ENCODE measurements at places on chromosomes 4 and X.

- no peak for DNase-seq
These were observed 23.5 kb downstream of the OTC start for GRCh38 chrX:38375891-38376290.

DNA sequence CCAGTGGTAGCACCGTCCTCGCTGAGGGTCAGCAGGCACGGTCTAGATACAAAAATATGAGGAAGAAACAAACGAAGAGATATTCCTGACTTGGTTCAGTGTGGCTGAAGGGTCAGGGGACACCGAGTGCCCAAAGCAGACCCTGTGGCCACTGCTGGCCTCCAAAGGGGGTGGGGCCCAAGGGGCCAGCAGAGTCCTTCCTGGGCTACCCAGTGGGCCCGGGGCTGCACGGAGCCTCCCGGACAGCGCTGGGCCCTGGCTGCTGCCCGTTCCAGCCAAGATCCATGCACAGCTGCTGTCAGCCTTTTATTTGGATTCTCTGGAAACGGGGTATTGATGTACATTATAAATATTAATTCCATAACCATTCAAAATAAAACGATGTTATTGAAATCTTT, 20.4 kb downstream of the NELFA start:
- no peak for DNase-seq

DNA sequence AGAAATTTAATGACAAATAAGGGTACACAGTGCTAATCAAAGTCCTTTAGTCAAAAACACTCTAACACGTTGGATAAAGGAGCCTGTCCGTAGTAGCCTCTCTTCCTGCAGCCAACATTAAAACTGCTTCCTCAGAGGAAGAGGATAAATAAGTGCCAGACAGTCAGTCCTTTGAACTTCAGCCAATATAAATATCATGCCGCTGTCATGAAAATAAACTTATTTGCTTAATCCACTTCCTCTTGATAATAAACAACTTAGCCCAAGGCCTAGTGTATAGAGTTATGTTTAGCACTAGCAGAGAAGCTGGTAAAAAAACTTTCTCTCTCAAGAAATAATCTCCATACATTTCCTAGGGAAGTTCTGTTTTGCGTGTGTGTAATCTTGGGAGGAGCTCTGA, 196.7 kb downstream of the HS3ST1 start:
- no peak for DNase-seq

DNA sequence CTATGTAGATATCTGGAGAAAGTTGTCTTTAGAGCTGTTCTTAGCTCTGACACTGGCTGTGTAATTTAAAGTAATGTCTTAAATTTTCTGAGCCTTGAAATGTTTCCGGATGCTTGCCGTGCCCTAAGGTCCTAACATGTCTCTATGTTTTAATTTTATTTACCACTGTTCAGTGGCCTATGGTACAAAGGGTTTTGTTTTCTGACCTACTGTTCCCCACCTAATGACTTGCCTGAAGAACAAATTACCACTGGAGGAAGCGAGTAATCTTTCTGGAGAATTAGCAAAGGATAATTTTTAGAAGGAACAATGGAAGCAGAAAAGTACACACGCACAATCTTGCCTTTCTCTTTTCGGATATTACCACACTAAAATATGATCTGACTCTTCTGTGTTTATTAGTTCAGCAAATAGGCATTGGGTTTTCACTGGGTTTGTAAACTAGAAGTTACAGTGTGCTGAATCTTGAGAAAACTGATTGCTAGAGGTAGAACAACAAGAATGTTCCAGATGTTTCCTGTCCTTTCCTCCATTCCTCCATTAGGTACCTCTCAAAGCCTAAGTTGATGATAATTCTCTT, 435.9 kb downstream of the PACRGL start:
- no peak for DNase-seq

DNA sequence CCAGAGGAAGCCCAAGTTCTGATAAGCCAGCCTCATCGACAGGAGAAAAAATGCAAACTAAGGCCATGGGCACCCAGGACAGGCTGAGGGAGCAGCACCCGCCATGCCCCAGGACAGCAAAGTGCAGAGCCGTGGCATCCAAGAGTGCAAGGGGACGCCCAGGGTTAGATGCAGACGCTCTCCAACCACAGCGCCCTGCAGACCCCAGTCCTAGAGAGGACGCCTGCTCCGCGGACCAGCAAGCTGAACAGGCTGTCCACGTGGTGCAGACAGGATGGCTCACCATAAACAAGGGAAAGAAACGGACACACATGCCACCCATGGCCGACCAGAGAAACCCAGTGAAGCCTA, 32.6 kb downstream of the GAK start:
- DNase-seq = no peak

DNA sequence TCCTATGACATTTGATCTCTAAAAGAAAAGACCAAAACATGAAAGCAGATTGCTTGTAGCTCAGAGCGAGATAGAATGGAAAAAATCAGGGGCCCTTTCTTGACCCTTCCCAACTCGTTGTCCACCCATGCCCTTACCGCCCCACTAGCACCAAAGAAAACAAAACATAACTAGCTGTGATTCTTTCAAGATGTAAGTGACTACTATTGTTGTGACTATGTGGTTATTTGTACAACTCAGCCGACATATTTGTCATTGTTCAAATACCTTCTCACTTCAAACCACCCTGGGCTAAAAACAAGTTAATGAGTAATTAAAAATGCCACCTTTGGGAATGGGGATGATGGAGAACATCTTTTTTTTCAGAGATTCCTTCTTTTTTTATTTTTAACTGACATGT, 171.2 kb upstream of the GPC4 start:
- no peak for DNase-seq

GRCh38 chr4:86243750-86244149, 116.1 kb downstream of the MAPK10 start:
- DNase-seq = no peak

DNA sequence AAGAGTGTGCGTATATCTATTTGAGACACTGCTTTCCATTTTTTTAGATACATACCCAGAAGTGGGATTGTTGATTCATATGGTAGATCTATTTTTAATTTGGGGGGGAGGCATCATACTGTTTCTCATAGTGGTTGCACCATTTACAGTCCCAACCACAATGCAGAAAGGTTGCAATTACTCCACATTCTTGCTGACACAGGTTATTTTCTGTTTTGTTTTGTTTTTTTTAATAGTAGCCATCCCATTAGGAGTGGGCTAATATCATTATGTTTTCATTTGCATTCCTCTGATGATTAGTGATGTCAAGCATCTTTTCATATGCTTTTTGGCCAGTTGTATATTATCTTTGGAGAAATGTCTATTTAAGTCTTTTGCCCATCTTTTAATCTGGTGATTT, 15.1 kb upstream of the LHFPL1 start:
- no peak for DNase-seq

GRCh38 chr4:169627307-169627706, 6.9 kb downstream of the CLCN3 start:
- no peak for DNase-seq

DNA sequence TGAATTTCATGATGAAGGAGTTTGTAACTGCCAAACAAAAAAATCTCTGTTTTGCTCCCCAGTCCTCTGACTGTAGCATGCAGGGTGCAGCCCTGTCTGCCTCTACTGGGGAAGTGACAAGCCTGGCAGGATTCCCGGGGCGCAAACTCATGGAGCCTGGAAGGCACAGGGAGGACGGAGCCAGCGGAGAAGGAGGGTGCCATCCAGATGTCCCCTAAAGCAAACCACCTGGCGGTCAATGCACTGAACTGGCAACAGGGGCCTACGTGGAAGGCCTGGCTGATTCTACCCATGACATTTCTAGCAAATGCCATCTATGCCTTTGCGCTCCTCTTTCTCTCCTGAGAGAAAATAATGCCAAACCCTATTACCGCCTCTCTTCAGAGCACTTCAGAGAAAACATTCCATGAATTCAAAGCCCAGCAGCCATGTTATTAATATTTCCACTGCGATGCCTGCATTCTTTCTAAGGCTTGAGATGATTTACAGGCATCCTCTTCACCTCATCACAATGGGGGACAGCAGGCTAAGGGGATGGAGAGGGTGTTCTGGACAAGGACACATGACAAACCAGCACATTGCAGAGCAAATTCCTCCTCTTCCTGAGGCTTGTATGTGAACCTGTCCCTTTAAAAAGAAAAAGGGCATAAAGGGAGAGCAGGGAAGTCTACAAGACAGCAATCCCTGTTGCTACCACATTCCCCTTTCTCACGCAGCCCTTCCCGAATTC, 329.3 kb upstream of the NOCT start:
- DNase-seq = no peak

GRCh38 chr4:13994016-13994415, 366.5 kb upstream of the BOD1L1 start:
- DNase-seq = no peak
